ENCODE measurements at places on chromosomes 16 and 17.
A peak's percentile ranks its signal among the peaks of the same experiment; 100 is the strongest.

GRCh38 chr17:65539630-65540266 is 21.7 kb downstream of the AXIN2 start:
- DNase-seq, result no peak

GRCh38 chr17:16486373-16487250 is 5.4 kb downstream of the LRRC75A start:
- DNase-seq, result peak; percentile 57

DNA sequence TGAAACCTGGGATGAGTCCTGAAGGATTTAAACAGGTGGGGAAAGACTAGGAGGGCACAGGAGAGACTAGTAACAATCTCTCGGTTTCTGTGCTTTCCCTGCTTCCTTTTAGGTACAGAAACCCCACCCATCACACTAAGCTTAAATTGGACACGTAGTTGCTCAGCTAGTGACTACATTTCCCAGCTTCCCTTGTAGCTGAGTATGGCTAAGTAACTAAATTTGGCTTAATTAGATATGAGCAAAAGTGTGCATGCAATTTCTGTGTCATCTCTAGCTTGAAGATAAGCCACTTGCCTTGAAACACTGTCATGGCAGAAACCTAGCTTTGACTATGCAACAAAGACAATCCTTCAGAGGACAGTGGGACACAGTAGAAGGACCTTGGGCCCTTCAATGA is 36.5 kb downstream of the CACNG1 start:
- no peak for DNase-seq

DNA sequence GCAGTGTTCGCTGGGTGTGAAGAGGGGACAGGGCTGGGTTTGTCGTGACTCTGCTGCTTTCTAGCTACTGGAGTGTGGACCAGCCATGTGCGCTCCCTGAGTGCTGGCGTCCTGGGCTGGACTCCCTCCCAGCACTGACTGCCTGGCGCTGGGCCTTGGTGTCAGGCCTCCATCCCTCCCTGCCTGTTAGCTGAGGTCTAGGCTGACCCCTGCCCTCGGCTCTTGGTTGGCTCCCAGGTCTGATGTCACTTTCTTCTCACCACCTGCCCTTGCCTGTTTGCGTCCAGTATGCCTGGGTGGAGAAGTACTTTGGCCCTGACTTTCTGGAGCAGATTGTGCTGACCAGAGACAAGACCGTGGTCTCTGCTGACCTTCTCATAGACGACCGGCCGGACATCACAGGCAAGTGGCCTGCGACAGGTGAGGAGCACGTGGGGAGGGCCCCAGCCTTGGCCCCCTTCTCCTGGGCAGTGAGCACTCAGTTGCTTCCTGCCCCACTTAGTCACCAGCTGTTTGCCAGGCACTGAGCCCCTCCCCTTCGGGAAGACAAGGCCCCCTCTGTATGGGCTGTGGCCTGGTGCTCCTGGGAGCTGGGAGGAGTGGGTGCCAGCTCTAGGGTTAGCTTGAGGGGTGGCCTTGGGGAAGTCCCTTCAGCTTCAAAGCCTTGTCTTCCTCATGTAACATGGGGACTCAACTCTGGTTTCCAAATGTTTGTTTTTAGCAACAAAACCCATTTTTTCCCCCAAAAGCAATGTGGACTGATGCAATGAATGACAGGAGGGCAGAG is 41.5 kb downstream of the NT5M start:
- DNase-seq, result no peak

DNA sequence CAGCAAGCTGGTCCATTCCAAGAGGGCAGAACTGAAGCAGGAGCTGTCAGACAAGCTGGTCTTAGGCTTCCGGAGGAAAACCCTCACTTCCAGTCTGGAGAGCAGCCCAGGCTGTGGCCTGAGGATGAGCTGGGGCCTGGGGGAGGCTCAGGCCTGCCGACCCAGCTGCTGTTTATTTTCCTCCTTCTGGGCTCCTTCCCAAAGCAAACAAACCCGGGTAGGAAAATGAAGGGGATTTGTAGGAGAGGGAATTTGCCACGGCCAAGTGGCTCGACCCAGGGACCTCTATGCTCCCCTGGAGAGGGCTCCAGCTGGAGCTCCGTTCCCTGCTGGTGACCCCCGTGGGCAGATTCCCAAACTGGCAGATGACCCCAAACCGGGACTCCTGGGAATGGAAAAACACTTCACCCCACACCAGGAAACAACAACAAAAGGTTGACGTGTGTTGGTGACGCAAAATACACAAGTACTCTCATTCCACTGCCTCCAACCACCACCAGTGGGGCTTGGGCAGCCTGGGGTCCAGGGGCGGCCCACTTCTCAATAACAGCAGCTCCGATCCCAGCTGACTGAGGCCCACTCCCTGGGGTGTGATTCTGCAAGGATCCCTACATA is 8.8 kb downstream of the JUP start:
- DNase-seq, result peak; percentile 59
